ENCODE measurements at places on chromosomes 4 and X. TPM values are rescaled to one million over a fixed set of nuclear protein-coding genes. Genes with fewer than 3 reads are reported as not detected.

Gene NOX1
- total RNA-seq: not detected

DNA sequence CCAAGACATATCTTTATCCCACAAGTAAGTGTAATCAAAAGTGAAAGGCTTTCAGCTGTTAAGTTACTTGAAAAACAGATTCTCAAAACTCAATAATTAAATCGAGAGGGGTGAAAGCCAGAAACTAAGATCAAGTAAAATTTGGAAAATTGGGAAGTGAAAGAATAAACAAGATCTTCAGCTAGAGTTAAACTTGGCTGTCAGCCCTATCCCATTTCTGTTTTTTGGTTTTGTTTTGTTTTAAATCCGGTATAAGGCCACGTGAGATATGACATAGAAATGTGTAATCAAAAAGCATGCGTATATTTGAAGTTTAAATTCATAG is 856.8 kb downstream of the STIM2 start:
- no peaks in the 10 kb centered on the region for H3K27me3 ChIP-seq
- no peaks in the 10 kb centered on the region for H3K36me3 ChIP-seq
- H3K4me1 ChIP-seq: no peaks in the 10 kb centered on the region
- no peak for DNase-seq
- H3K27ac ChIP-seq: no peak overlapping the region

DNA sequence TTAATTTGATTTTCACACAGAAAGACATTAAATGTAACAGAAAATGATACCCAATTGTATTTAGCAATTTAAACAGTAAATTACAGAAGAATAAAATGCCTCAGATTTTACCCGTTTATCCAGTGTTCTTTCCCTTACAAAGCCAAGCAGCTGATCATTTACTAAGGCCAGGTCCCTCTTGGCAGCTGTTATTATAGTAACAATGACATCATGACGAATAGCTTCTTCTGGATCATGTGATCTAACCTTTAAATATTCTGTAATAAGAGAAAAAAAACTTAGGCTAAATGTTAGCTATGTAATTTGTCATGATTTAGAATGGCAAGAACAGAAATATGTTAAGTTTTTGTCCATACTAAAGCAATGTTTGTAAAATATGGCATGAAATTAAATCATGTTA is 69.4 kb downstream of the PDS5A start:
- H3K36me3 ChIP-seq: peaks cover 25% of the 10 kb centered on the region
- H3K4me3 ChIP-seq: no peak overlapping the region
- no peak for DNase-seq

GRCh38 chr4:79907001-79907400 is 166.0 kb downstream of the ANTXR2 start:
- no peak for DNase-seq
- H3K4me3 ChIP-seq: no peak overlapping the region
- peaks cover 6% of the 10 kb centered on the region for H3K4me1 ChIP-seq
- peaks cover 24% of the 10 kb centered on the region for H3K36me3 ChIP-seq
- H3K27me3 ChIP-seq: no peaks in the 10 kb centered on the region
- no peak overlapping the region for H3K27ac ChIP-seq

DNA sequence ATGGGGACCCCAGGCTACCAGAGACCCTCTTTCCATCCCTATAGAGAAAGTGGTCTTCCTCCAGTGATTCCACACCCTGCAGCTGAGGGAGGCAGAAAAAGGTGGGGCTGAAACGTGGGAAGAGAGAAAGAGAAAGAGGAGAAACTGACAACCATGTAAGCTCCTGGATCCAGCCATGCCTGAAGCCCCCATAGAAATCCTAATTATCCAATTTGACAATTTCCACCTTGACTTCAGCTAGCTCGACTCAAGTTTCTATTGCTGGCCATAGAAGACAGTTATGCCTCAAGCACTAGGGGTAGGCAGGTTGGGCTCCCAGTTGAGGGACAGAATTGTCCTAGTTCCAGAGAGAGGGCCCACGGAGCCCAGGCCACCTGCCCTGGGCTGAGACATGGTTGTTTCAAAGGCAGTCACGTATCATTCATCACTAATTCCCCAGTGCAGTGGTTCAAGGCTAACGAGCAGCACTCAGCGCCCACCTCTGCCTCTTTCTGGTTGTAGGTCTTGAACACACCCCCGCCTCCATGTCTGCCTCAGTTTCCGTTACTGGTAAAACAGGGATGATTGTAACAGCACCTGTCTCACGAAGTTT is 39.8 kb upstream of the ASMTL start:
- no peak for DNase-seq
- H3K4me3 ChIP-seq: no peak overlapping the region
- no peak overlapping the region for H3K27ac ChIP-seq
- H3K36me3 ChIP-seq: no peaks in the 10 kb centered on the region

- no peaks in the 10 kb centered on the region for H3K27me3 ChIP-seq
- no peaks in the 10 kb centered on the region for H3K4me1 ChIP-seq
- no peaks in the 10 kb centered on the region for H3K36me3 ChIP-seq
- no peak overlapping the region for H3K27ac ChIP-seq
Observed at GRCh38 chrX:28697732-28698131, 110.5 kb downstream of the IL1RAPL1 start.

DNA sequence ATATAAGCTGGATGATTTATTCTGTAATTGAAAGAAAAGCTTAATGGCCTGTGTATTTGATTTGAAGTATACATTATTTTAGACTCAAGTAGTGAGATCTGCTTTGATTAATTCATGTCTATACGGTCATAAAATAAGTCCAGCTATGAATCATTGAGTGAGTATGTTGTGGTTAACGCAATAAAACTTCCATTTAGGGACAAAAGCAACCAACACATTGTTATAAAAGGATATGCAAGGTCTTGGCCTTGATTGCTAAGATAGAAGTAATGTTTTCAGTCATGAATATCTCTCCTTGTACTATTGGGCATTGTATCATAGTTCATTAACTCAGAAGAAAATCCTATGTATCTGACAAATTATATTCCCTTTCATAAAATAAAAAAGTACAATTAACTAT is 162.1 kb downstream of the EPHA5 start:
- H3K4me1 ChIP-seq: no peaks in the 10 kb centered on the region
- H3K4me3 ChIP-seq: no peak overlapping the region
- no peaks in the 10 kb centered on the region for H3K36me3 ChIP-seq
- DNase-seq: no peak
- no peaks in the 10 kb centered on the region for H3K27me3 ChIP-seq
- no peak overlapping the region for H3K27ac ChIP-seq

DNA sequence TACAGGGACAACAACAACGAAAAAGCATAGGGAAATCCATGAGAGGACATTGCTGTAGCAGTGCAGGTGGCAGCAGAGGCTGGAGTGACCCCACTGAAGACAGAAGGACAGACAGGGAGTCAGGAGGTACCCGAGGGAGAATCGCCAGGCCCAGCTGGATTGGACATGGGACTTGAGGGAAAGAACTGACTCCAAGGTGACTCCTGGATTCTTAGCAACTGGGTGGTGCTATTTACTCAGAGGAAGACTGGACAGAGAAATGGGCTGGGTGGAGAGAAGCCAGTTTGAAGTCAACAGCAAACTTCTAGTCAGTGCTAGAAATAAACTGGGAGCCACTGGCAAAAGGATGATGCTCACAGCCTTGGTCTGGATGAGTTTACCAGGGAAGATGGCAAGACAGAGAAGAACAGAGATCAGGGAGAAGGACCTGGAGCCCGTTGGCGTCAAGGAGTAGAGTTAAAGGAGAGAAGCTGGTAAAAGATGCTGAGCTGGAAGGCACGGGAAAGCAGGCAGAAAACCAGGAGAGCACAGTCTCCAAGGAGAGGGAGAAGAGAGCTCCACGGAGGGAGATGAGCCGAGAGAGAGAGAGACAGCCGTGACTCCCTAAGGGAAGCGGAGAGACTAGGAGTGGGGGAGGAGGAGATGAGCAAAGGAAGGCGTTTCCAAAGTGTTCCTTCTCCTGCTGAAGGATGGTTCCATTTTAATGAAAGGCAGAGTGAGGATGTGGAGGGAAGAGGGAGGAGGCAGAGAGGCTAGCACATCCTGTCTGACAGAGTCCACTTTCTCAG is 119.4 kb downstream of the AFAP1 start:
- peaks cover 28% of the 10 kb centered on the region for H3K36me3 ChIP-seq
- peaks cover 78% of the 10 kb centered on the region for H3K4me1 ChIP-seq
- no peak overlapping the region for H3K4me3 ChIP-seq
- no peak for DNase-seq
- peak overlapping the region; percentile 85 for H3K27ac ChIP-seq
- no peaks in the 10 kb centered on the region for H3K27me3 ChIP-seq

DNA sequence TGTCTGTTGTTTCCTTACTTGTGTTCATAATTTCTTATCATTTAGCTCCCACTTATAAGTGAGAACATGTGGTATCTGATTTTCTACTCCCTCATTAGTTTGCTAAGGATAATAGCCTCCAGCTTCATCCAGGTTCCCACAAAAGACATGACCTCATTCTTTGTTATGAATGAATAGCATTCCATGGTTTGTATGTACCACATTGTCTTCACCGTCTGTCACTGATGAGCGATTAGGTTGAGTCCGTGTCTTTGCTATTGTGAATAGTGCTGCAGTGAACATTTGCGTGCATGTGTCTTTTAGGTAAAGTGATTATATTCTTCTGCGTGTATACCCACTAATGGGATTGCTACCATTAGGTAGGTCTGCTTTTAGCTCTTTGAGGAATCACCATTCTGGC is 624.3 kb upstream of the EPHA5 start:
- H3K27ac ChIP-seq: no peak overlapping the region
- no peaks in the 10 kb centered on the region for H3K36me3 ChIP-seq
- no peaks in the 10 kb centered on the region for H3K4me1 ChIP-seq
- no peaks in the 10 kb centered on the region for H3K27me3 ChIP-seq

DNA sequence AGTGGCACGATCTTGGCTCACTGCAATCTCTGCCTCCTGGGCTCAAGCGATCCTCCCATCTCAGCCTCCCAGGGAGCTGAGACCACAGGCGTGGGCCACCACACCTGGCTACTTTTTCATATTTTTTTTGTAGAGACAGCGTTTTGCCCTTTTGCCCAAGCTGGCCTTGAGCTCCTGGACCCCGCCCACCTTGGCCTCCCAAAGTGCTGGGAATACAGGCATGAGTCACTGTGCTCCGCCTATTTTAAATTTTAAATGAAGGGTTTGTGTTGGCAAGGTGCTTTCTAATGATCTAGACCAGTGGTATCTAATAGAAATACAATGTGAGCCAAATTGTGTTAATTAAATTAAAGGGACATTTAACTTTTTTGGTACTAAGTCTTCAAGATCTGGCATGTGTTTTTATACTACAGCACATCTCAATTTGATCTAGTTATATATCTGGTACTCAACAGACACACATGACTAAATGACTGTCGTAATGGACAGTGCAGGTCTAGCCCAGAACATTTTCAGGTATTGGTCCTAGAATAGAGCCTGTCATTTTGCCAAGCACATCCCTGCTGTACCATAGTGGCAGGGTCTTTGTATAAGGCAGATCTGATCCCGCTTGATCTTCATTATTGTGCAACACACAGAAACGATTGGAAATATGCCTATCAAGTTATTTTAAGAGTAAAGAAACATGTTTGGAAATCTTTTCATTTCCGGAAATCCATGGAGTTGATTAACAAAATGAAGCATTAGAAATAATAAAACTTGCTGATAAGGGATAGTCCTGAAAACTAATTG is 7.3 kb downstream of the PGK1 start:
- no peaks in the 10 kb centered on the region for H3K27me3 ChIP-seq
- peaks cover 68% of the 10 kb centered on the region for H3K4me1 ChIP-seq
- H3K27ac ChIP-seq: no peak overlapping the region
- peaks cover 57% of the 10 kb centered on the region for H3K36me3 ChIP-seq

Gene BEND4
- total RNA-seq: not detected

DNA sequence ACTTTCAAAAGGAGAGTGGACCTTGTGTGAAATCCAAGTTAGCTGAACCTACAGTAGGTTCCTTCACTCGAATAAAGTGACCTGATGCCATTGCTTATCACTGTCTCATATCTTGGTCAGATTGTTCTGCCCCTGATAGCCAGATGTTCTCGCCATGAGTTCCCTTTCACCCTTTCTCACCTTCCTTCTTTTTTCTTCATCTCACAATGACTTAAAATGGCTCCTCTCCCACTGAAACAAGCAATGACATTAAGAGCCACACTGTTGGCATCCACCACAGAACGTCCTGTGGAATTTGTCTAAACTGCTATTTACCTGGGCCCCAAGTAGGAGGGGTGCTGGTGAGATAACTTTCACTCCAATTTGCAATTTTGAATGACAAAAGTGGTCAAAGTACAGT is 227.6 kb upstream of the PPP1R2C start:
- no peak overlapping the region for H3K27ac ChIP-seq
- no peaks in the 10 kb centered on the region for H3K4me1 ChIP-seq
- no peak for DNase-seq
- H3K36me3 ChIP-seq: no peaks in the 10 kb centered on the region
- H3K4me3 ChIP-seq: no peak overlapping the region
- no peaks in the 10 kb centered on the region for H3K27me3 ChIP-seq

DNA sequence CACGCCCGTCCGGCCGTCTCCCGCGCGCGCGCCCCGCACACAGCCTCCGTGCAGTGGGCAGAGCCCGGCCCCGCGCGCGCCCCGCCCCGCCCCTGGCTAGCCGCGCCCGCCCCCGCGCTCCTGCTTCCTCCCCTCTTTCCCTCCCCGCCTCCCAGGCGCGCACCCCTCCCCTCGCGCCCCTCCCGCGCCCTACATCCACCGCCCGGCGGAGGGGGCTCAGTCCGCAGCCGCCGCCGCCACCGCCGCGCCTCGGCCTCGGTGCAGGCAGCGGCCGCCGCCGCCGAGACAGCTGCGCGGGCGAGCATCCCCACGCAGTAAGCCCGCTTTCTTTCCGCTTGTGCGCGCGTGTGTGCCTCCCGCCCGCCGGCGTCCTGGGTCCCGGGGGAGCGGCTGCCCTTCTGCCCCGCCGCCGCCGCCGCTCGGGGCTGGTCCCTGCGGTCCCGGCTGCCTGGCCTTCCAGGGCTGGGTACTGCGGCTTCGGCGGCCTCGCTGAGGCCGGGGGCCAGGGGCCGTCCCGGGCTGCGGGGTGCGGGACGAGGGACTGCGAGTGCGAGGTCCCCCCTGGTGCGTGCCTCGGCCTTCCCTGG is at the start of gene FHL1:
TSS of gene FHL1 (plus strand) at position 219 of the 587 bp plus-strand sequence.
- peak within 1 kb of the TSS; percentile 86 for H3K4me3 ChIP-seq
- H3K27ac ChIP-seq: peak within 1 kb of the TSS; percentile 98
- H3K36me3 ChIP-seq: no peaks in the 10 kb centered on the region

- H3K36me3 ChIP-seq: no peaks in the 10 kb centered on the region
- no peak overlapping the region for H3K4me3 ChIP-seq
- H3K27me3 ChIP-seq: no peaks in the 10 kb centered on the region
- H3K4me1 ChIP-seq: no peaks in the 10 kb centered on the region
- no peak for DNase-seq
Observed at GRCh38 chrX:95291561-95291960, 1393.1 kb upstream of the DIAPH2 start.

DNA sequence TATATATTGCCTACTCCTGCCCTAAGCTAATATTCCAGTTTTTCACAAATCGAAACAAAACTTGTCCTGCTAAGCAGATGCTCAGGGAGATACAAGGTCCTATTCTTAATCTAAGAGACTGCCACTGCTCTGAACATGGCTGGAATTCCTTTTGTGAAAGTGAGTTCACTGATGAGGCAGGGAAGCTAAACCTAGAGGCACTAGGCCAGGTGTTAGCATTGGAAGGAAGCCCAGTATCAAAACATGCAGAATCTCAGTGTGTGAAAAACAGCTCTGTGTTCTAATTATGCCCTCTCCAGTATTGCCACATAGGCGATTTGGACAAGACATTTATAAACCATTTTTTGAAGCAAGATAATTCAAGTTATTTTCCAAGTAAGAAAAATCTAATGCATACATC is 47.6 kb downstream of the ABCG2 start:
- no peaks in the 10 kb centered on the region for H3K36me3 ChIP-seq
- H3K4me3 ChIP-seq: no peak overlapping the region
- H3K4me1 ChIP-seq: peaks cover 4% of the 10 kb centered on the region
- DNase-seq: no peak
- no peak overlapping the region for H3K27ac ChIP-seq
